ENCODE measurements at places on chromosomes 3 and 15.

DNA sequence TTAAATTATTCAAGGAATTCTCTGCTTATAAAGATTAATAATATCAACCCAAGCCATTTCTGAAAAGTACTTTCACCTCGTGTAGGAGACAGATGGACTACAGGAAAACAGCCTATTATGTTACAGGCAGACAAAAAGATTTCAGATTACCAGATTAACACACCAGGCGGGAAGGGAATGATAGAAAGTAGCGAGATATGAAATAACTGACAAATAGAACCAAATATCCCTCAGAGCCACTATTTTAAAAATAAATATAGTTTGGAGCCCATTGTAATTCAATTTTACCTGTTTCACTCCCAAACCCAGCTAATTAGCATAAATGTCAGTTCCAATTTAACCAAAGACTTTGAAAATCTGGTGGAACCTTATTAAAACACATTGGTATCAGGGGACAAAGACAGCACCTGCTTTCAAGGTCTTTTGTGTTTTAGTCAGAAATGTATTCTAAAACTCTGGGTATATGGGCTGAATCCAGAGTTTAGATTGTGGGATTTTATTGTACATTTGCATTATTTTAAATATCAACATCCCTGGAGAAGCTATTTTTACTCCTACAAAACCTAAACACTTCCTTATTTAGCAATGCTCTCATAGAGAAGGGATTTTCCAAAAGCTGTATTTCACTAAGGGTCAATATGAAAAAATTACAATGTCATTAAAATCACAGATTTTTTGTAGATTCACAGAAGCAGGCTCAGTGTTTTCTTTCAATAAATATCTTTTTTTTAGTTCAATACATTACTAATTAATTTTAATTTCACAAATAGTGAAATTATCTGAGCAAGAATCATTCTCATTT lies 138.4 kb downstream of the TNIK start:
- DNase-seq, result no peak

DNA sequence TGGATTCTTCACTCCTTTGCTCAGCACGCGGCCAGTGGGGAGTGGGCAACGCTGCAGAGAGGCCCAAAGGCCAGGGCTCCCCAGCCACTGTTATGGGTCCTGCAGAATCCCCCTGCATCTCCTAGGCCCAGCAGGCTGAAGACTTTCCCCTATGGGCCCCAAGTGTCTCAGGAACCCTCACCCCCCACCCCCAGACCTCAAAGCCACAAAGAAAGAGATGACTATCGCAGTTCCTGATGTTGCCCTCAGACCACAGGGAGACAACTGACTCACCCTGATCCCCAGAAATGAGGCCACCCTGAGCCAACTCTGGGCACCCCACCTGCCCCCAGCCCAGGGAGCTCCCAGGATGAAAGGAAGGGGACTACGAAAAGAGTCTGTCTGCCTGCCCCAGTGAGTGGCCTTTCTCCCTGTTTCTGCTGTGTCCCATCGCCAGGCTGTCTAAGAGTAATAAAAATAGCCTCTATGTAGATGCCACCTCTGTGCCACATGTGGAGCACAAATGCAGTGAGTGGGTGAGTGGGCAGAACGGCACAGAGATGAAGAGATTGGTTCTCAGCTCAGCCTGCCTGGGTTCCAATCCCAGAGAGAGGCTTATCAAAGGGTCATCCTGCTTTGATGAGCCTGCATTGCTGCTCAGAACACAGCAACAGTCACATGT lies 283.0 kb downstream of the UACA start:
- DNase-seq, result no peak

DNA sequence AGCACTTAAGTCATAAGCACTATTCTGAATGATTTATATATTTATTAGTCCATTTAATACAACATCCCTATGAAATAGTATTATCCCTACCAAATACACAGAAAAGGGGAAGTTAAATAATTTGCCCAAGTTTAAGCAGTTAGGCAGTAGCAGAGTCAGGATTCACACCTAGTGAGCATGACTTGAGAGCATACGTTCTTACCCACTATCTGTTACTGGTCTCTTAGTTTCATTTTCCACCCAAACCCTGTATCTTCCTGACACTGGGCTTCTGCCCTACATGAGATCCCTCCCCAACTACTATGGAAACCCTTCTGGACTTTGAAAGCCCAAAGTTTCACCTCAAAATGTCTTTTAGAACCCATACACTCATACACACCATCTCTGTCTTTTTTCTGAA lies 4.4 kb upstream of the ATOSA start:
- no peak for DNase-seq

GRCh38 chr3:30471796-30472489 lies 134.5 kb upstream of the TGFBR2 start:
- DNase-seq, result no peak

DNA sequence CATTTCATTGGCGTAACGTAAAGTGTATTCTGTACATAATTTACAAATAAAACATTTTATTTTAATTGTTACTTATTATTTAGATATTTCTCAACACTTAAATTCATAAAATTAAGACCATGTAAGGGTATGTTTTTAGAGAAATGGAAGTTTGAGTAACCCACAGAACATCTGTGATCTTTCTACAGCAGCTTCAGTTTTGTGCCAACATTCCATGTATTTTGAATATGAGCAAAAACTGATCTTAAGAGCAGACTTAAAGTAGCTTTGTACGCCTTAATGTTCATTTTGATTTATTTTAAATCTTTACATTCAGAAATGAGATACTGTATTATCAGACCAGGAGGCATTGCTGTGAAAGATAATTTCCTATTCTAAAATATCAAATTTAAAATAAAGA lies 27.2 kb downstream of the SEC62 start:
- DNase-seq, result no peak

- DNase-seq, result no peak
Measured at GRCh38 chr3:160568989-160569388, 3.6 kb upstream of the KPNA4 start.
